ENCODE measurements at places on chromosomes 2 and 18.

- no peak for DNase-seq
Observed at GRCh38 chr2:61984682-61985081, 79.2 kb downstream of the COMMD1 start.

- DNase-seq: no peak
Observed at GRCh38 chr2:149355716-149356422, 25.5 kb downstream of the LYPD6 start.

- DNase-seq: no peak
Observed at GRCh38 chr2:23106242-23106785, 278.7 kb upstream of the KLHL29 start.

DNA sequence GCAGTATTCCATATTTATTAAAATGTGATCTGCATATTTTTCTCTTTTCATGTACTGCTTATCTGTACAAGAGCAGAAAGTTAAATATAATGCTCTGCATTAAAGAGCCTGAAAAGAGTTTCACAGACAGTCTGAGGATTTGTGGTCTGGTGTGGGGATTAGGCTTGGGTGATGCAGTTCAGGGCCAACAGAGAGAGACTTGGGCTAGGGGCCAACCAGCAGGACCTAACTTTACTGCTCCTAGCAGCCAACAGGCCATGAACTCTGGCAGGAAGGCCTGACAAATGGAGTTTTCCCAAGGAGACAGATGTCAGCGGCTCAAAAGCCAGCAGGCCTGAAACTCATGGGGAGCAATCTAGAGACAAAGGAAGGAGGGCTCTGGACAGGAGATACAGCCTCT lies 169.6 kb downstream of the LRRTM1 start:
- no peak for DNase-seq

DNA sequence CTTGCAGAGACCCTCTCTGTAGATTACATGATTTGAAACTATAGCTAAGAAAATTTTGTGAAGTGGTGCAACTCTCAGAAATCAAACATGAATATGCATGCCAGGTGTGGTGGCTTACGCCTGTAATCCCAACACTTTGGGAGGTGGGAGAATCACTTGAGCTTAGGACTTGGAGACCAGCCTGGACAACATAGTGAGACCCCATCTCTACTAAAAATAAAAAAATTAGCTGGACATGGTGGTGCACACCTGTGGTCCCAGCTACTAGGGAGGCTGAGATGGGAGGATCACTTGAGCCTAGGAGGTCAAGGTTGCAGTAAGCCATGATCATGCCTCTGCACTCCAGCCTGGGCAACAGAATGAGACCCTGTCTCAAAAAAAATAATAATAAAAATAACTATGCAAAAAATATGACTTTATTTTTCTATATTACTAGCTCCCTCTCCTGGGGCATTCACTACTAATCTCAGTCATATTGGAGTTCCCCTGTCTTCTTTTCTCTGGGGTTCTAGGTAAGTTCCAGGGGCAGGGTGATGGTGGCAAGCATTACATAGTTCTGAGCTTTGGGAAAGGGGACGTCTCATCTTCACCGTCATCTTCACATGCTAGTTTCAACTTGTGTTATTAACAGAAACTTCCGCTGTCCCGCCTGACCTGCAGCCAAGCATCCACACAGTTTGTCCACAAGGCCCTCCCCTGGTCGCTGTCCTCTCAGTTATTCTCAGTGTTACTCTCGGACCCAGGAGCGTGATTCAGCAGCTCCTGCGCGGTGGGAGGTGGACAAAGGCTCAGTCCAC lies 96.8 kb upstream of the MBOAT2 start:
- DNase-seq: peak; percentile 33

- DNase-seq: no peak
Observed at GRCh38 chr2:84327645-84328249, 131.3 kb downstream of the SUCLG1 start.

DNA sequence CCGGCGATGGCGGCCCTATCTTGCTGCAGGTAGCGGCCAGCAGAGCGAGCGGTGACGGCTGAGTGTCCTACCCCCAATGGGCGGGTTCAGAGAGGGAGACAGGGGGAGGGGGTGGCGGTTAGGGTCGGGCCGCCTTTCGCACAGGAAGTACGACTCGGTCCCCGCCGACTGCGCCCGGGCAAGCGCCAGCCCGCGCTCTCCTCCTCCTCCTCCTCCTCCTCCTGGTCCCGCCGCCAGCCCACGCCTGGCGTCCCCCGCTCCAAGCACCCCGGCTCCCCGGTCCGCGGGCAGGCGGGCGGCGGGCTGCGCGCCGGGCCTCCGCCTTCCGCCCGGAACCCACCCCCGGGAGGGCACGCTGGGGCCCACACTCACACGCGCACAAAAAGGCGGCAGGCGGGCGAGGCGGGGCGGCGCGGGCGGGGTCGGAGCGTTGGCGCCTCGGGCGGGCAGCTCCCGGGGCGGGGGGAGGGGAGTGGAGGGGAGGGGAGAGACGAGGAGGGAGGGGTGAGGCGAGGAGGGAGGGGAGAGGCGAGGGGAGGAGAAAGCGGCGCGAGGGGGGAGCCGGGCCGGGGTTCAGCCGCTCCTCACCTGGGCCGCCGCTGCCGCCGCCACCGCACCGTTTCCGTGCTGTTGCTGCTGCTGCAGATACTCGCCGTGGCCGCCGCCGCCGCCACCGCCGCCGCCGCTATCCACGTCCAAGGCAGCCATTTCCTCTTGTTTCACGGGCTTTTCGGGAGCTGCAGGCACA lies 1.2 kb downstream of the SP3 start:
- peak; percentile 94 for DNase-seq

DNA sequence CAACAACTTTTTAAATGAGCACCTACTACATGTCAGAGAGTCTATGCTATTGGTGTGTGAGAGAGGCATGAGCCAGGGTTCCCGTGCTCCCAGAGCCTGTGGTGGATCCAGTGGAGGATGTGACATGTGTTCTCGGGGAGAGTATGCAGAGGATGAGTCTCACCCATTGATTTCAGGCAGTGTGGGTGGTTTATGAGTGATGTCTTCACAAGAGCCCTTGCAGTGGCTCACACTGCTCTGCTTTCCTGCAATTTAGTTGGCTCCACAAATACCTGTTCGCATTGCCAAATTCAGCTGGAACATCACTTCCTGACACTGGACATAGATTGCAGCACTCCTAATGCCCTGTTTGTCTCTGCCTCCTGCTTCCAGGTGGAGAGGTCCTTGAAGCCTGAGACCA lies 243.6 kb upstream of the CXCR4 start:
- DNase-seq: no peak

- no peak for DNase-seq
Observed at GRCh38 chr2:76296438-76296837, 585.7 kb upstream of the GCFC2 start.

DNA sequence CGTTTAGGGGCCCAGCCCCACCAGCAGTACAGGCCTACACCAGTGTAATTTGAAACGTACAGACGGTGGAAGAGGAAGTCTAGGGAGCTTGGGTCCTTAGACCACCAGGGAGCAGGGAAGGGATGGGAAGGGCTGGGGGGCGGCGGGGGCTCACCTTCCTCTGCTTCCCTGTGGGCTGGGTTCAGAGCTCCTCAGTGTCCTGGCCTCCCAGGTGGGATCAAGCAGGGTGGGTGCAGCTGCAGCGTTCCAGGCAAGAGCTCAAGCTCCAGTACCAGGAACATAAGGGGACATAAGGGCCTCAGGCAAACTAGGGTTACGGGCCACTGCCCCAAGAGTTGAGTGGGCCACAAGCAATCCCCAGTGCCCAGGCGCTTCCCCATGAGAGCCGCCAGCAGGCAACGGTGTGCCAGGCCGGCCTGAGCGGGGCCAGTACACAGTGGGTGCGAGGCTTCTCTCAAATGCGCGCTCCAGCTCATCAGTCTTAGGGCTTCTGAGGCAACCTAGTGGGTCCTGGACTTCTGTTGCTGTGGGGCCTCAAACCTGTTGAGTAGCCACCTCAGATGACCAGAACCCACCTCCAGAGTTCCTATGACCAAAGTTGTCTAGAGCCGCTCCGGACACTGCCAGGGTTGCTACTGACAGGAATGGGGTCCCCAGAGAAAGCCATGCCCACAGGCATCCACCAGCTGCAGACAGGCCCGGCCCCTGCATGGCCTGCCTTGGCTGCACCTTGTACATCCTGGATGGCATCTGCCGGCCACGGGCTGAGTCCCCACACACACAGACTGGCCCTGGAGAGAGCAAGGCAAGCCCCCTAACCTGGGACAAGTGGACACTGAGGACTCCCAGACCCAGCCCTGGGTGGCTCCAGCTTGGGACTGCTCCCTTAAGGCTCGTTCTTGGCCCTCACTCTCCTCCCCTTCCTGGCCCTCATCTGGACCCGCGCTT lies 5.2 kb downstream of the ANKRD23 start:
- no peak for DNase-seq

GRCh38 chr2:96797066-96797625 lies 18.9 kb upstream of the CNNM3 start:
- DNase-seq: no peak

GRCh38 chr18:72721330-72721729 lies 146.5 kb downstream of the NETO1 start:
- no peak for DNase-seq

DNA sequence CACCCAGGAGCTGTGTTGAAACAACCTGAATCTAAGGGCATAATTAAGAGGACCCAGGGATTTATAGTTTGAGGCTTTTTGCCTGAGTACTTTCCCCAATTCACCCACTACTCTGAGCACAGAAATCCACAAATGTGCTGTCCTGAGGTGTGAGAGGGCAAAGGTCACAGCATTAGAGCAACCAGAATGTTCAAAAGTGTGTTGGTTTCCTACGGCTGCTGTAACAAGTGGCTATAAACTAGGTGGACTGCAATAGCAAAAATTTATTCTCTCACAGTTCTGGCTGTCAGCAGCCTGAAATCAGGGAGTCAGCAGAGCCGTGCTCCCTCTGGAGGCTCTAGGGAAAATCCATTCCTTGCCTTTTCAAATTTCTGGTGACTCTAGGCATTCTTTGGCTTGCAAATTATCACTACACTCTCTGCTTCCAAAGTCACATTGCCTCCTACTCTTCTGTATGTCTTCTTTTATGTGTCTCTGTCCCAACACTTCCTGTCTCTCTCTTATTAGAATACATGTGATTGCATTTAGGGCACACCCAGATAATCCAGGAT lies 91.4 kb upstream of the TACR1 start:
- no peak for DNase-seq

DNA sequence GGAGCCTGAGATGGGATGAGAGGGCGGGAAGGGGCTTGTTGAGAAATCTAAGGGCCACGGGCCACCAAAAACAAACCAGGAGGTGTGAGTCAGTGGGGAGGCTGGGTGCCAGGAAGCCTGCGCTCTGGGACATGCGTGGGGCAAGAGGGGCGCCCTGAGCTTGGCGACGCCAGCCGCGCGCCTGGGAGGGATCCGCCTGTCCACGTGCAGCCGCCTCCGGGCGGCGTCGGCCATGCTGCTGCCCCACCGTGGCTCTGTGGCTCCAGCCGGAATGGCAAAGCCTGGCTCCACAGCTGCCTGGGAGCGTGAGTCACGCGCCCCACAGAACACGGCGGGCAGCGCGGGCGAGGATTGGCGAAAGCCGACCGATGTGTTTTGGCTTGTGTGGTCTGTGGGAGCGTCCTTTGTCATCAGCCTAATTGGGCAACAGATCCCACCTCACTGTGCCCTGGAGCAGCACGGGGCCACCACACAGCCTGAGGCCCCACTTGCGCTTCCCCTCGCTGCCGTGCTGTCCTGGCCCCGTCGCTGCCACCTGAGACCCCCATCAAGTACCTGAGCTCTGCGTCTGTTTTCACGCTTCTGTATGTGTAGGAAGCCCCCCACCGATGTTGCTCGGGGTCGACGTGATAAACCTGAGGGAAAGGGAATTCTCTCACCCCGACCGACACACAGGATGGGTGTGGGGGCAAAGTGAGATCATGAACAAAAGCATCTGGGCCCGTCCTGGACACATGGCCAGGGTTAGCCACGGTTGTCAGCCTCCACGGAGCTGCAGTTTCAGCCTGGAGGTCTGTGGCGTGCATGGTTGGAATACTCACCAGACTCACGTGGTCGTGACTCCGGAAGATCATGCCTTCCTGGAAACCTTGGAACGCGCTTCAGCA lies 80.5 kb downstream of the NFATC1 start:
- no peak for DNase-seq

- no peak for DNase-seq
Observed at GRCh38 chr2:23042216-23042906, 342.6 kb upstream of the KLHL29 start.

DNA sequence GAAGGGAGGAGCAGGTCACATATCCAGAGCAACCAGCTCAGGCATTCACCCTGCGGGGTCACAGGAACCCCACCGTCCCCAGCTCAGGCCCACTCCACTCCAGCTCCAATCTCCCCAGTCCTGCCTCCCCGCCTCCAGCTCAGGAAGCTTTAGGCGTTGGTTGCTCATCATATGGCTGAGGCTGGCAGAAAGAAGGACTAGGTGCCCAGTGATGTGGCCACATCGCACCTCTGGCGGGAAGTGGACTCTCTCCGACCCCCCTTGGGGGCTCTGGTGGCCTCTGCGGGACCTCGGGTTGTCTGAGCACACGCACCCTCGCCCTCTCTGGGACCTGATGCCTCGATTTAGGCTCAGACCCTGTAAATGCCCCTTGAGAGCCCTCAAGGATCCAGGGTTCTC lies 187.7 kb downstream of the ZFP36L2 start:
- no peak for DNase-seq

DNA sequence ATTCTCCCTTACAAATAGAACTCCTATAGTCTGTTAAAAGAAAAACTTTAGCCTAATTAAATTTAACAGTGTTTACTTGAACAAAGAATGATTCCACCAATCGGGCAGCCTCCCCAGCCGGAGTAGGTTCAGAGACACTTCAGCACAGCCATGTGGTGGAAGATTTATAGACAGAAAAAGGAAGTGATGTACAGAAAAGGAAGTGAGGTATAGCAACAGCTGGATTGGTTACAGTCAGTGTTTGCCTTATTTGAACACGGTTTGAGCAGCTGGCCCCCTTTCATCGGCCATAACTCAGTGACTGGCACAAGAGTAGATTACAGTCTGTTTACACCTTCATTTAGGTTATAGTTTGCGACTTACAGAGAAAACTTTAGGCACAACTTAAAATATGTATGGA lies 2.1 kb upstream of the SKA1 start:
- DNase-seq: no peak

- DNase-seq: no peak
Observed at GRCh38 chr18:58256316-58257080, 212.5 kb downstream of the NEDD4L start.

GRCh38 chr2:133848111-133848649 lies 279.9 kb upstream of the NCKAP5 start:
- no peak for DNase-seq

- DNase-seq: no peak
Observed at GRCh38 chr2:199455545-199456382, 2.0 kb downstream of the SATB2 start.

DNA sequence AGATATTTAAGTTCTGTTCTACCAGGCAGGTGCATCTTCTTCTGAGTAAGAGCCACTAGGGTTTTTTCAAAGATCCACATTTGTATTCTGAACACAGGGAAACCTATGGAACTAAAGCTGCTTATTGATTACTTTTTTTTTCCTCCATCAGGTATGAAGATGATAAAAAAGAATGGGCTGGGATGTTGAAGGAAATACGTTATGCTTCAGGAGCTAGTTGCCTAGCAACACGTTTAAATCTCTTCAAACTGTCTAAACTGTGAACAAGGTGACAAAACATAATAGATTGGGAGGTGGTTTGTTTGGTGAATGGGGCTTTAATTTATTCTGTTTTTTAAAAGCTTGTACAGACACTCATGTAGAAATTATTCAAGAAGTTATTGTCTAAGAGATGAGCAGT lies 15.9 kb downstream of the KLHL41 start:
- DNase-seq: no peak

Measured in GM06990 (cell line).